ENCODE measurements at places on chromosomes 3 and 15.

DNA sequence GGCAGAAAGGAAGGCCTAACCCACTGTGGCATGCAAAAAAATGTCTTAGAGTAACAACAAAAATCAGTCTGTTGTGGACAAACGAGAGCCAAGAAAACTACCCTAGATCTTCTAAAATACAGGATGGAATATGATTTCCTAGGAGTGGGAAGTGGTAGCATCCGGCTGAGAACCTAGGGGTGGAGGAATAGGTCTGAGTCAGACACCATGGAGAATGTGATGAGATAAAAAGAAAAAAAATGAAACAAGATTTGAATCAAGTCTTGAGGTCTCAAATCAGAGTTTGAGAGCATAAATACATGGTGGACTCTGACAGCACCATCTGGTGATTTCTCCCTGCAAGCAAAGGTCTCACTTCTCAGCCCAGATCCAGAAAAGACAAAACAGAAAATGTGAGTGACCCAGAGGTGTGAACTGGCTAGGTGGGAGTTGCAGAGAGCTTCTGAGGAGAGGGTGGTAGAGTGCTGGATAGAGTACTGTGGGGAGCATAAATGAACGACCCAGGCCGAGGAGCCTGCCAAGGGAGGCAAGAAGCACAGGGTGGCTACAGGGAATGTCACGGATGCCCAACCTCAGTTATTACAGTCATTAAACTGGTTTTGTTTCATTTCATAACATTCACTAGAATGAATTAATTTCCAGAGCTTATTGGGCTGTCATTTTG lies 27.6 kb upstream of the VEPH1 start:
- DNase-seq: no peak

DNA sequence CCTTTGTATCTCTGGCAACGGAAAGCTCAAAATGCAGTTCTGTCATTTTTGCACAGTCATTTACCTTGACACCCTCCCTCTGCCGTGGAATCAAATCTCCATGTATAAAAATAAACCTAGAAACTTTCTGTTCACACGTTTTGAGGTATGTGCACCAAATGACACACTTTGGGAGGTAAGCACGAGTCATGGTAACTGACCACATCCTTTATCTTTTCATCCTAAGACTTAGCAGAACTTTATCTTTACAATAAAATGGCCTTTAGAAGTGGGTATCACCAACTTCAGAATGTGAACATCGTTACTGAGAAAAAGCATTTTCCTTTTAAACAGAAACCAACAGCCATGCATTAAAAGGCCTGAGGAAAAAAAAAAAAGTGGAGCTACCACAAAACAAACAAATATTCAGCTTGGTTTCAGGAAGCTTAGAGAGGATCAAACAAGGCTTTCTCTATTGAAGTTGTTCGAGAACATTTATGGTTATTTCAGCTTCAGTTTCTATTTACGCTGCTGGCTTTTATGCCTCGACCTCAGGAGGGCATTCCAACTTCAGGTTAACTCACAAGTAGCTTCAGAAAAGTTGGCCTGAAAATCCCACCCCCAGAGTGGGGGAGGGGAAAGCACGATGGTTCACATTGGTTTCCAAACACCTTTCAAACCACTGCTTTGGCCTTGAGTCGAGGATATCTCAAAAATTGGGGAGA lies 171.1 kb upstream of the ICE2 start:
- no peak for DNase-seq

GRCh38 chr3:24598695-24599470 lies 104.2 kb upstream of the THRB start:
- no peak for DNase-seq

DNA sequence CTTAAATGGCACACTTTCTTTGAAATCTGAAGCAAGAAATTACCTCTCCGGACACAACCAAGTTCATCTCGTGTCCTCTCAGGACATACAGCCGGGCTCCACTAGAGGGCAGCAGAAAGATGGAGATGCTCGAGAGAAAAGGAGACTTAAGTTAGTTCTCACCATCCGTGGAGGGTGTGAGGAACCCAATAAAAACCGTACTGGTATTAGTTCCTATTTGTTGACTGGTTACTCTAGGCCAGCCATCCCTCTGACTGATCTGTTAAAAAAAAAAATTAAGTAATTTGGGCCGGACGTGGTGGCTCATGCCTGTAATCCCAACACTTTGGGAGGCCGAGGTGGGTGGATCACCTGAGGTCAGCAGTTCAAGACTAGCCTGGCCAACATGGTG lies 7.9 kb upstream of the CYP11A1 start:
- DNase-seq: peak; percentile 92

DNA sequence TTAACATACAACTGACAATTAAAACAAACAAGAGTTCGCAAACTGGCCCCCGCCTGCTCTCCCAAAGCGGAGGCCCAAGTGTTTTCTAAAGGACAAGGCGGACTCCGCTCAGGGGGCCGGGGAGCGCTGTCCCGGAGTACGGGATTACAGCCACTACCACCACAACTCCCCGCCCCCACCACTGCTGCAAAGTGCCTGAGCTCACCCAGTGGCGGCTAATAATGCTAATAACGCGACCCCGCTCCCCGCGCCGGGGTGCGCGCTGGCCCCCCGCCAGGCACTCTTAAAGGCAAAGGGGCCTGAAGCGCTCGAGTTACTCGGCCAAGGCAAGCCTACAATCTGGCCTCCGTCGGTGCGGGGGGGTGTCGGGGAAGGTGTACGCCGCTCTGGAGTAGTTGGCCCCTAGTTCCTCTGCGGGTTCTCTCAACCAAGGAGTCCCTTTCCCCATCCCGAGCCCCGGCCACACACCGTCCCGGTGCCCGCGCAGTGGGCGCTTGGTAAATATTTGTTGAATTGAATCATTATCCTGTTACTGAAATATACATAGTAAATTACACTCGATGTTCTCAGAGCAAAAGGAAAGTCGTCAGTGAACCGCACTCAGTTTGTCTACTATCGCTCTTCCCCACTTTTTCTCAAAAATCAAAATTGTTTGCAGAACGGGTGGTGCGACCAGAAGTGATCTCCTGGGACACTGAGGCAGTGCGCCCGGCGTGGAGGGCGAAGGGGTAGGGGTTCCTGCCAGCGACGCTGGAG lies 827 bp downstream of the WNT5A start:
- peak; percentile 50 for DNase-seq

DNA sequence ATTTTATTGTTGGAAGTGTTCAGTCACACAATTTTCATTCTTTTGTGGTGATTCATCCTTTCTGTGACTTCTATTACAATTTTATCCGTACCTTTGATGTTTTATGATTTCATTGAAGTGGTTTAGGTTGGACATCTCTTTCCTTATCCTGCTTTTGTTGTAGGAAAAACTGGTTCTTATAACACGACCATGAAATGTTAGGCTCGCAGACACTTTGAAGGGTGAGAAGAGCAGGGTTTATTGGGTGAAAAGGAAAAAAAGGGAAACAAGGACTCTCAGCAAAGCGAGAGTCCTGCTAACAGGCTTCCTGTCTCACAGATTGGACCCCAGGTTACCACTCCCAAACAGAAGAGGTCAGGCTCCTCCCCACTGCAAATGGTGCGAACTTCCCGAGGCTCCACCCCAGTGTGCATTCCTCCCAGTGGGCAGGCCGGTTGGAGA lies 257.4 kb downstream of the STXBP5L start:
- DNase-seq: no peak

GRCh38 chr3:155069729-155070128 lies 10.4 kb upstream of the MME start:
- DNase-seq: no peak

DNA sequence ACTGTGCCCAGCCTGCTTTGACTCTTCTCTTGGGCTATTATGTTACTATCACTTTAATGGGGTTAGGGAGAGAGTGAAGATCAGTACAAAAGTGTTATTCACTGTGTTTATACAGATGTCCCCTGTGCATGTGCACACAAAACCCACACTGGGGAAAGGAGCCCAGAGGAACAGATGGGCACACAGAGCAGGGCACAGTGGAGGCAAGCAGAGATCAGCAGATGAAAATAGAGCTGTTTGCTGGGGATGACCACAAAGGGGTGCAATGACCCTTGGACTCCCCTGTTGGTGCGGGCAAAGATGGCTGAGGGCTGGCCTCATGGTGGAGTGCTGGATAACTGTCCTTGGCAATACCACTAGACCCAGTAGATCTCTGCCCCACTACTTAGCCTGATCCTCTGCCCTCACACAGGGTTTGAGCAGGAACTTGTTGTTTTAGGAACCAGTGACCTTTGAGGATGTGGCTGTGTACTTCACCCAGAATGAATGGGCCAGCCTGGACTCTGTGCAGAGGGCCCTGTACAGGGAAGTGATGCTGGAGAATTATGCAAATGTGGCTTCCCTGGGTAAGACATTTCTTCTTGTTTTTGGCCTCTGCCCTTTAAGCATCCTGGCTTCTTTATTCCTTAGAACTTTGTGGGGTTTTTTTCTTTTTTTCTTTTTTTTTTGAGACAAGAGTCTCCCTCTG lies 5.3 kb downstream of the ZNF620 start:
- no peak for DNase-seq

DNA sequence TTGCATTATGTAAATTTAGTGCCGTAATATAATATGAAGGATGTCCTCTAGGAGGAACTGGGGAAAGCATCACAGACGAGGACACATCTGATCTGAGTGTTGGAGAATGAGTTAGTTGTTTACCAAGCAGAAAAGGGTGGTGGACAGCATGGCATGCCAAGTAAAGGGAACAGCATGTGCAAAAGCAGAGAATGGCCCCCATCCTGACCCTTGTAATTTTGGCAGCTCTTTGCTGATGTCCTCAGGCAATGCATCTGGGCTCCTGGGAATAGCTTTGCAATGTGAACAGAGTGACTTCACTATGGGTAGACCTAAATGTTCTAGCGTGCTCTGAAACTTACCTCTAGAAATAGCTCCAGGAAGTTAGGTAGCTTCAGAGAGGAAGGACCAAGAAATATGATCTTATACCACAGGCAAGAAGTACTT lies 263.3 kb downstream of the LPP start:
- DNase-seq: no peak

- DNase-seq: no peak
Observed at GRCh38 chr15:36965570-36966342, 134.6 kb downstream of the MEIS2 start.

DNA sequence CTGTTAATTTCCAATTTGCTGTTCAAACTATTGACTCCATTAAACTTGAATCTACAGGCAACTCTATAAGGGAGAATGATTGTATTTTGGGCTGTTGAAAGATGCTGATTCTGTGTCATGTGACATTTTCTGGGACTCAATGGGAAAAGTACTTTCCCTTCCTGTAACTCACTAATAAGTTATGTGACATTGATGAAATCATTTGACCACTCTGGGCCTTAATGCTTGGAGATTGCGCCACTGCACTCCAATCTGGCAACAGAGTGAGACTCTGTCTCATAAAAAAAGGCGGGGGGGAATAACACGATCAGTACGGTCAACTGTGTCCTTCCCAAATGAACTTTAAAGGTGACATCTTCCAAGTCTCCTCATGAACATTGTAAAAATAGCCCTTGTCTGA lies 215.2 kb upstream of the SGO1 start:
- DNase-seq: no peak

GRCh38 chr3:10339376-10339955 lies 18.6 kb upstream of the SEC13 start:
- no peak for DNase-seq

DNA sequence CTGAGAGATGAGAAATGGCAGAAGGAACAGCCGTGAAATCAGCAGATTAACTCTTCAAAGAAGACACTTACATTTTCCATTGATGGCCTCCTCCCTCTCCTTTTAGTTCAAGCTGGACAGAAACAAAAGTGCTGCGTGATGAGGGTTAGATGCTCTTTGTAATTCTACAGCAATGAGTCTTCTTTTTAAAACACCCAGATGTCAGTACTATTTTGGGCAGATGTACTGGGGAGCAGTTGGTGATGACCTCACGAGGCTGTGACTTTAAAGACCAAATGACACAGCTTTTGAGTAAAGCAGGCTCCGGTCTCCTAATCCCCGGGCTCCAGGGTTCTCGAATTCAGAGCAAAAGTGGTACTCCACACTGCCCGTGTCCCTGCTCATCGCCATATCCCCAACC lies 198.2 kb downstream of the SLCO3A1 start:
- no peak for DNase-seq

DNA sequence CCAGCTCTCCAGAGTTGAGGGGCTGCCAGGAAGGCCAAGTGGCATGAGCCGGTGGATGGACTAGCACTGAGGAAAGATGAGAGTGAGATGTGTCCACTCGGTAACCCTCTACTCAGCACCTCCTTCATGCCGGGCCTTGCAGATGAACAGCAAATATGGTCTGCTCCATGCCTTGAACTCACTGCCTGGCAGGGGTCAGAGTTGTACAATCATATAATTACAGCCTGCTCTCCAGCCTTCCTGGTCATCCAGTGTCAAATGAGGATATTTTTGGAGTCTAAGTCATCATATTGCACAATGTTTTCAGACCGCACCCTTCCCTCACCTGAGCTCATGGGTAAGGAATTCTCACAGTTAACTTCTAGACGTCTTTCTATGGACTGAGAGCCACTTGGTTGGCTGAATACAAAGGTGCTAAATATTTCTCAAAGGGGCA lies 4.9 kb downstream of the MGLL start:
- no peak for DNase-seq

DNA sequence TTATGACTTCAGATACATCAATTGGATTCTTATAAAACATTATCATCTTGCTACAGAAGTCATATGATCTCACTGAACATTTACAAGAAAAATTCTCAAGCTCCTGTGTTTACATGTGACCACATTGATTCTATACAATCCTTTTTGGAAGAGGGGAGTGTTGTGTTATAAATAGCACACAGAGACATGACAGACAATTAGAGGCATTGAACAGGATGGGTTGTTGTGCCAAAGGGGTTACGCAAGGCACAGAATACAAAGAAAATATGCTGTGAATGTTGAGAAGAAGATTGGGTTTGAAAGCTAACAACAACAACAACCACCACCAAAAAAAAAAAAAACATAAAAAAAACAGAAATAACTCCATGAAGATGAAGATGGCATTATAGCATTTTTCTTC lies 32.5 kb upstream of the TBL1XR1 start:
- no peak for DNase-seq

DNA sequence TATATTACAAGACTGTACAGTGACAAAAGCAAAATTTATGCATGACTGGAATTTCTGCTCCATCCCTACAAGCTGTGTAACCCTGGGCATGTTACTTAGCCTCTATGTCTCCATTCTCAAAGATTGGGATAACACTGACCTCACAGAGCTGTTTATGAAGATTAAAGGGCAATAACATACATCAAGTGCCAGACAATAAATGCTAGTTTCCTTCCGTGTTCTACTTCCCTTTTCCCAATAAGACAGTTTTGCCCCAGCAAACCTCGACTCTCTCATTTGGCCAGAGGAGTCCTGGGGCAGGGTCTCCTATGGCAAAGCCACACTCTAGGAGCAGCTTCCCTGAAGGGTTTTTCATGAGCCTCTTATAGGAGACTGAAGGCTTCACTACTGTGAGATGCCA lies 7.5 kb downstream of the HEXA start:
- no peak for DNase-seq

- DNase-seq: no peak
Observed at GRCh38 chr3:126527006-126527405, 3.1 kb downstream of the CHST13 start.
